ENCODE measurements at places on chromosomes 12 and 14. TPM values are rescaled to one million over a fixed set of nuclear protein-coding genes. Genes with fewer than 3 reads are reported as not detected.

- no peaks in the 10 kb centered on the region for H3K27me3 ChIP-seq
- no peaks in the 10 kb centered on the region for H3K4me1 ChIP-seq
- no peak for DNase-seq
- H3K4me3 ChIP-seq, result no peak overlapping the region
- H3K27ac ChIP-seq, result no peak overlapping the region
Measured at GRCh38 chr12:62403031-62403430, 63.6 kb upstream of the MON2 start.

DNA sequence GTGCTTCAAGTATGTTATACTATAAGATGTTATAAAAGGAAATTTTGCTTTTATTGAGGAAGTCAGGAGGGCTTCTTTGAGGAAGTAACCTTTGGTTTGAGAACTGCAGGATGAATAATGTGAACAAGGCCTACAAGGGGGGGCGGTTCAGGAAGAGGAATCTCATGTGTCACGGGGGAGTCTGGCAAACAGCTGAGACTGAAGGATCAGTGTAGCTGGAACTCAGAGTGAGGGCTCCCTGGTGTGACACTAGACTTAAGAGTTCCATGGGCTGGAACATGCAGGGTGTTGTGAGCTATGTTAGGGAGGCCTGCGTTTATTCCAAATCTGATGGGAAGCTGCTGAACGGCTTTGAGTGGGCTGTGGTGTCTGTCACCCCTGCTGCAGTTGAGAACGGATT, 62.3 kb downstream of the UNC79 start:
- H3K27me3 ChIP-seq, result peaks cover 2% of the 10 kb centered on the region
- H3K4me1 ChIP-seq, result no peaks in the 10 kb centered on the region
- no peak for DNase-seq
- no peak overlapping the region for H3K4me3 ChIP-seq

DNA sequence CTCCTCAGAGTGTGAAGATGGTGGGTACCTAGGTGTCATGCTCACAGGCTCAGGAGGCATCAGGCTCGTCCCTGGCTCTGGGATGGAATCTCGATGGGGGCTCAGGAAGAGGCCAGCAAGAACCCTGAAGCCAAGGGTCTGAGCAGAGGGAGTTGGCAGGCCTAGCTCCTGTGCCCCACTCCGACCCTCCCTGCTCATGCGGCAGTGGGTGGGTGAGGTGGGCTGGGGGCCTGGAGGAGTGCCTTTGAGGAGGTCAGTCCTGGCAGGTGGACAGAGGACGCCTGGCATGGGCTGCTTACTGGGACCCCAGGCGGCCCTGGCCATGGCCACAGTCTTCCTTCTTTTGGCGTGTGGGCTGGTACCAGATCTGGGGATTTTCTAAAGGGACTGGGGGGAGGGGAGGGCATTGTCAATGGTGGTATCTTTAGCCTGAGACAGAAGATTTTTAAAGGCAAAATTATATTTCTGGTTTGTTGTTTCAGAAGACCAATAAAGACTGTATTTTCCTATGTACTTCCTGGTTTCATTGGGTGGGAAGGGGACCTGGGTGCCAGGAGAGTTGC, 16.0 kb downstream of the LRTM2 start:
- H3K4me3 ChIP-seq, result no peak overlapping the region
- no peaks in the 10 kb centered on the region for H3K27me3 ChIP-seq
- H3K36me3 ChIP-seq, result no peaks in the 10 kb centered on the region
- H3K27ac ChIP-seq, result no peak overlapping the region
- peak; percentile 41 for DNase-seq

DNA sequence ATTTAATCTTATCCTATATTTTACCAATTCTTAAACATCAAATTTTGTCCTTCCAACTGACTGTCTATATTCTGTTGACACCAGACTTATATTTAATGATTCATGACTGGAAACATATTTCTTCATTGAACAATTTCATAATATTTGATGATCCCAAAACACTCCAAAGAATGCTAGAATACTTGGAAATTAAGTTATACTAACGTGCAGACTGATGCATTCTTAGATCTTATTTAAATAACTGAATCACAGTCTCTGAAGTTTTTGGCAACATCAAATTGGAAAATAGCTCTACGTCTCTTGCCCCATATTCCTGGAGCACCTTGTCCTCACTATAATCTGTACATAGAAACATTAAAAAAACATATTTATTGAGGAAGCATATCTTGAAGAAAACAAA, 127.4 kb downstream of the HMGA2 start:
- H3K4me1 ChIP-seq, result no peaks in the 10 kb centered on the region
- no peak for DNase-seq
- H3K36me3 ChIP-seq, result no peaks in the 10 kb centered on the region
- no peak overlapping the region for H3K4me3 ChIP-seq
- H3K27me3 ChIP-seq, result no peaks in the 10 kb centered on the region
- no peak overlapping the region for H3K27ac ChIP-seq

DBX2 gene
- total RNA-seq, result 0.19 TPM

TSPAN8 gene
- 7.5 TPM for total RNA-seq

All from aorta (tissue), 5 donors.